ENCODE measurements at places on chromosomes 7 and 10.
A peak's percentile ranks its signal among the peaks of the same experiment; 100 is the strongest.

- no peak for DNase-seq
Measured at GRCh38 chr10:3478632-3479240, 306.2 kb upstream of the PITRM1 start.

DNA sequence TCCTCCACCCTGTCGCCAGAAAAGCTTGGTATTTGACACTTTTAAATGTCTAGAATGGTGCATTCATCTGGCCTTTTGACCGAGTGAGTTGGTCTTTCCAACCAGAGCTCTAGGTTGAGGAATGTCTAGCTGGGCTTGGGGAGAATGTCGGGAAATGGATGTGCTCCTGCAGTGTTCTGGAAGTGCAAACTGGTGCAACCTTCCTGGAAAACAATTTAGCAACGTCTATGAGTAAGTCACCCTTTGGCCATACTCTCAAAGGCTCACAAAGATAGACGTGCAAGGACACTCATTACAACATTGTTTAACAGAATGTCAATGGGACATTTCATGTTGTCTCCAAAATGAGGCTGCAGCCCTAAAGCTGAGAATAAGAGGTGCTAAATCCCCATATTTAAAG is 12.2 kb upstream of the NMT2 start:
- no peak for DNase-seq

DNA sequence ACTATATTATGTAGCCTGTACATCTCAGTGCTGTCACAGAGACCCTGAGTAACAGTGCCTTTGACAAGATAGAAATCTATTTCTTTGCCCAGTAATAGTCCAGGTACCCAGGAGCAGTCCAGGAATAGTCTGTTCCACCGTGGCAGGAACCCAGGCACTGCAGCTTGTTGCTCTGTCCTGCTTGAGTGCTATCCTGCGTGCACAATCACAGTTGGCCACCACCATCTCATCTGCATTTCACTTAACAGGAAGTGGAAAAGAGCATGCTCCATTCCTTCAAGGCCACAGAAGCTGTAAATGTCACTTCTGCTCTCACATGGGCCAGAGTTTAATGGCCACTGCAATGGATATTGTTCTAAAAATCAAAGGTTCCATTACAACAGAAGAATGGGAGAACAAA is 61.5 kb upstream of the PRR15 start:
- DNase-seq = no peak

- no peak for DNase-seq
Measured at GRCh38 chr7:71171476-71171875, 39.5 kb downstream of the GALNT17 start.

DNA sequence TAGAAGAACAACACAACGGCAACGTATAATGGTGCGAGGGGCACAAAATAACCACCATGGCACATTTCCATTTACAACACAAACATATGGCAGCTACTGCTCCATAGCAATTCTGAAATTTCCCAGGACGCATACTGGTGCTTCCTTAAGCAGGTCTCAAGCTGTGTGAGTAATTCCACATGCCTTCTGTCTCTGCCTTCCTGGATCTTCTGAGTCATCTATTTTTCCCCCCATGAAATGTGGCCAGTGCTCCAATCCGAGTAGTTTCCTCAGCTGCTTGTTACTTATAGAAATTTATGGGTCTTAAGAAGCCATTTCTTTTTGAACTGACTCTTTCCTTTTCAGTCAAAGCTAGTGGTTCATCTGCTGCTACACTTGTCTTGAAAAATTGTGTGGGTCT is 256.6 kb upstream of the KLF6 start:
- DNase-seq = no peak

DNA sequence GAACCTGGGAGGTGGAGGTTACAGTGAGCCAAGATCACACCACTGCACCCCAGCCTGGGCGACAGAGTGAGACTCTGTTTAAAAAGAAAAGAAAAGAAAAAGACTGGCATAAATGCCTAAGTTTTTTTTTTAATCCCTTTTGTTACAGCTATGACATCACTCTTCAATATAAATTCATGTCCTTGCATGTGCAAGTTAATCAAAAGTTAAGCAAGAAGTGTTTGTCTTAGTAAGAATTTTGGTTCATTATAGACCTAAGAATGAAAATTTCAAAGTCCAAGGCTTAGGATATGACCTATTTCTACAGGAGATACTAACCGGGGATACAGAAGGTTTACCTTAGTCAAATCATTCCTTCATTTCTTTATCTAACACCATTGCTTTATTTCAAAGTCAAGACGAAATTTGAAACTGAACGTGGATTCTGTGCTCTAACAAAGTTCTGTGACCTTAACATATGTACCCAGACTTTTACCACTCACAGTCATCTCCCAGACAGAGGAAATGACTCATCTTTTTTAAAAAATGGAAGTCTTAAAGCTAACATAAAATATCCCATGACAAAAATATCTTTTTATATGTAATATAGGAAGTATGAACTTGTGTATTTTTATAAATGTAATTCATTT is 29.3 kb upstream of the ITGB8 start:
- no peak for DNase-seq

GRCh38 chr7:91280185-91280584 is 16.0 kb downstream of the FZD1 start:
- DNase-seq = no peak

DNA sequence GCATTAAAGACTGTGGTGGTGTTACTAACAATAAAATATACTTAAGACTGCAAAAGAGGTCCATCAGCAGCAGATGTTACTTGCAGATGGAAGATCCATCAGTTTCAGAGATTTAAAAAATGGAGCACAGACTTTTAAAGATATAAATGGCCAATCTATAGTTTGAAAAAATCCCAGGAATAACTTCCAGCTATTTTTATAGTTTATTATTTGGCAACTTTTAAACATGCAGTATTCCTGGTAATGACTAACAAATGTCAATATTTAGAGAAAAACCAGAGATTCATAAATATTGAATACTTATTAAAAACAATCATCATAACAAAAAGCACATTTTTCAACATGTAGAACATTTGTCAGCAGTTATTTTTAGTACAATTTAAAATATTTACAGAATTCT is 30.7 kb downstream of the RTKN2 start:
- no peak for DNase-seq

- DNase-seq = no peak
Measured at GRCh38 chr7:43942997-43943396, 16.8 kb downstream of the UBE2D4 start.

GRCh38 chr10:1120801-1121211 is 64.6 kb downstream of the WDR37 start:
- no peak for DNase-seq

DNA sequence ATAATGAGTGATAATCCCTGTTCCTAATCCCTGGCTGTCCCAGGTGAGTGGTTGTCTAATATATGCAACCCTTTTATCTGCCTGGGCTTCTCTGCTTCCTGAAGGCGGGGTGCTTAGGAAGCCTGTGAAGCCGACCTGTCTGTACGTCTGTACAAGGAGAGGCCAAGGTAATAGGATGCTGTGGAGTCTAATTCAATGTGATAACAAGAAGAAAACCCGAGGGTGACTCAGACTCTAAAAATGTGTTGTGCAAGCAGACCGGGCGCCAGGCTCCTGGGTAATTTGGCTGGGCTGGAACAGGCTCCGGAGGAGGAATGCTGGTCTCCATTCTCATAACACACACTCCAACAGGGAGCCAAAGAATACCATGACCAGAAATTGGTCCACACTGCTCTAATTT is 43.6 kb downstream of the THNSL1 start:
- no peak for DNase-seq

DNA sequence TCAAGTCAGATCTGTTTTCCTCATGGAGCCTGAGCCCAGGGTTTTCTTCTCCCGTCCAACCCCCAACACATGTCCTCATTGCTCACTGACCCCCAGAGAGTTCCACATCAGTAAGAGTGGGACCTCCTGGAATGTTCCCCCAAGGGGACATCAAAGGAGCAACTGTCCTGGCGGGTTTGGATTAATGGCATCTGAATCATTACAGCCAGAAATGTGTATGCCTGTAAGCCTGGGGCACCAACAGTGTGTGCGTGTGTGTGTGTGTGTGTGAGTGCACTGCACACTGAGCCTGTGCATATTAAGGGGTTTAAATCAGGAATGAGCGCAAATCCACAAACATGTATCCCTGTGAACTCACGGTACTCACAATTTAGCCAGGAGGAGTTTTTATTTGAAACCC is 222.3 kb downstream of the PLXNA4 start:
- DNase-seq = no peak

- no peak for DNase-seq
Measured at GRCh38 chr10:32360241-32360640, 13.3 kb upstream of the EPC1 start.

GRCh38 chr10:37707829-37708578 is 149.4 kb downstream of the ZNF248 start:
- no peak for DNase-seq

- no peak for DNase-seq
Measured at GRCh38 chr10:111146025-111146640, 69.3 kb downstream of the ADRA2A start.

GRCh38 chr10:42988517-42989395 is 88.1 kb upstream of the RET start:
- no peak for DNase-seq

GRCh38 chr7:112058686-112059085 is 147.5 kb downstream of the DOCK4 start:
- no peak for DNase-seq

GRCh38 chr10:93701866-93702209 is 554 bp downstream of the FRA10AC1 start:
- DNase-seq = no peak

DNA sequence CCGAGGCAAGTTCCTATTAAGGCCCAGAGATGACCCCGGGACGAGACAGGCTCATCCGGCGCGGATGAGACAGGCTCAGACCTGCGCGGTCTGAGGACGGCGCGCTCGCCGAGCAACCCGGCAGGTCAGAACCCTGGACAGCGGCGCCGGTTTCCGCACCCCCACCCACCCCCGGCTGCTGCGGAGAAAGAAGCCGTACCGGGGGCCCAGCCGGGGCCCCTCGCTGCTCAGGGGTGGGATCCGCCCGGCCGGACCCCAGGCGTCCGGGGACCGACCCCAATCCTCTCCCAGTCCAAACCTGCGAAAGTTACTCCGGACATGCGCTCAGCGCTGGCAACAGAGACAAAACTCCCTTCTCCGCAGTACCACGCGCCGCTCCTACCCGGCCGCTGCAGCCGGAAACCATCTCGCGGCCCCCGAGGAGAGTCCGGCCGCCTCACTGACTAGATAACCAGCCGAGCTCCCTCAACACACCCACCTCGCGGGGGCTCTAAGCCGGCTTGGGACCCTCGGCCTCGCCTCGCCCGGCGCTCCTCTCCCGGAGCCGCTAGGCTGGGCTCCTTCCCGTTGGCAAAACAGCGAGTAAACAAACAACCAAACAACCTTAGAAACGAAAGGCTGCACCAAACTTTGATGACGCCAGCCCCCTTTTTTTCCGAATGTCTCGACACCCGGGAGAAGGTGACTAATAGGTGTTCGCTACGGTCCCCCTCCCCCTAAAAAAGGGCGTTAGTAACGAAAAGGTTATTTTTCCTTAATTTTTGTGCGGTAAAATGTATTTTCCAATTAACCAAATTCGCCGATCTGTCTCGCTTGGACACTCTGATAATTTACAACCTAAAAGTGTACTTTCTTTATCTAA is 2.3 kb upstream of the DRGX start:
- DNase-seq = peak; percentile 37

GRCh38 chr7:2954433-2954853 is 89.2 kb downstream of the CARD11 start:
- peak; percentile 25 for DNase-seq

- no peak for DNase-seq
Measured at GRCh38 chr10:6175329-6176055, 27.2 kb upstream of the PFKFB3 start.

GRCh38 chr7:130344271-130344866 is at the start of gene CPA5:
Gene CPA5, plus strand, starts transcription at chr7:130344816. Its CDS starts 1,670 bp downstream, at chr7:130346486.
- DNase-seq = no peak

DNA sequence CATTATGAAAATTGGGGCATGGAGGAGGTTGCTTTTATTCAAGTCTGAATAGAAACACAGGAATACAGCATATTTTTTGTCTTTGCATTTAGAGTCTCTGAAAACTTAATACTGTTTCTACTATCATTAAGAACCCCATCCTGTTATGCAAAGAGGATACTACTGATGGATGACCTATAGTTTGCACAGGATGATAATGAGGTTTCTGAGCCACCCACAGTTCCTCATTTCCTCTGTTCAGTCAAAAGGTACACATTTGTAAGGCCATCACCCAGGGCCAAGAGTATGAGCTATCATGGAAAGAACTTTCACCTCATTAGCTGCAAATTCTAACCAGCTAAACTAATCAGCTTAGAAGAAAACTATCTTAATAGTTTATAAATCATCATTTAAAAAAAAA is 213.0 kb upstream of the CHRM2 start:
- no peak for DNase-seq

- no peak for DNase-seq
Measured at GRCh38 chr10:62326176-62326575, 48.0 kb upstream of the ZNF365 start.

DNA sequence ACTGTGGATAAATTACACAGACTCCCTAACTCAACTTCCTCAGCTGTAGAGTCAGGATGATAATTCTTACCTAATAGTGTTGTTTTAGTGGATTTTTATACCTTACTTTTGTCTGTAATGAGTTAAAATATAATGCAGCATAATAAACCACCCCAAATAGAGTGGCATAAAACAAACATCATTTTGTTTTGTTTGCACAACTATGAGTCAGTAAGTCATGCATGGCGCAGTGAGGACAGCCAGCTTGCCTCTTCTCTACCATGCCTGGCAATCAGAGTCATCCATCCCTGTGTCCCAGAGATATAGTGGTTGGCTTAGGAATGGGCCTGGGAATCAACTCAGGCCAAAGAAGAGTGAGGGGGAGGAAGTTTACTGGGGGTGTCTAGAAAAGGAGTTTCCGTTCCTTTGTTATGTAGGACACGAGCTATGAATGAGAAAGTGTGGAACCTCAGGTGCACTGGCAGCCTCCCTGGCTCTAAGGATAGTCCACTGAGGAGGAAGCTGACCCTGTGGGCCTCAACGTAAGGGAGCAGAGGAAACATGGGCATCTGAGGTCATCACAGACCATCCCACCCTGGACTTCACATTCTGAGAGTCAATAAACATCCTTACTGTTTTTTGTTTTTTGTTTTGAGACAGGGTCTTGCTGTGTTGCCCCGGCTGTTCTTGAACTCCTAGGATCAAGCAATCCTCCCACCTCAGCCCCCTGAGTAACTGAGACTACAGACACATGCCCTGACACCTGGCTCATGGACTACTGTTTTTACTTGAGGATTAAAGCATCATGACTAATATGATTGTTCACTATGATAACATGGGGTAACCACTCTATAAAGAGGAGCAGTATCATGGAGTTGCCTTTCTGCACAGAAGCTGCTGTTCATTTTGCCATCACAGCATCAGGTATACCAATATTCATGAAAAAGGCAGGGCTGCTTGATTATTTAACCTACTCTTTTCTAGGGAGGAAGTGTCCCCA is 21.0 kb upstream of the GRB10 start:
- no peak for DNase-seq
